ENCODE measurements at places on chromosomes 5 and 9.

GRCh38 chr5:150658699-150659265, 2.3 kb upstream of the MYOZ3 start:
- DNase-seq, result no peak

- DNase-seq, result no peak
These were observed 160.9 kb downstream of the AUH start for GRCh38 chr9:91200692-91201336.

DNA sequence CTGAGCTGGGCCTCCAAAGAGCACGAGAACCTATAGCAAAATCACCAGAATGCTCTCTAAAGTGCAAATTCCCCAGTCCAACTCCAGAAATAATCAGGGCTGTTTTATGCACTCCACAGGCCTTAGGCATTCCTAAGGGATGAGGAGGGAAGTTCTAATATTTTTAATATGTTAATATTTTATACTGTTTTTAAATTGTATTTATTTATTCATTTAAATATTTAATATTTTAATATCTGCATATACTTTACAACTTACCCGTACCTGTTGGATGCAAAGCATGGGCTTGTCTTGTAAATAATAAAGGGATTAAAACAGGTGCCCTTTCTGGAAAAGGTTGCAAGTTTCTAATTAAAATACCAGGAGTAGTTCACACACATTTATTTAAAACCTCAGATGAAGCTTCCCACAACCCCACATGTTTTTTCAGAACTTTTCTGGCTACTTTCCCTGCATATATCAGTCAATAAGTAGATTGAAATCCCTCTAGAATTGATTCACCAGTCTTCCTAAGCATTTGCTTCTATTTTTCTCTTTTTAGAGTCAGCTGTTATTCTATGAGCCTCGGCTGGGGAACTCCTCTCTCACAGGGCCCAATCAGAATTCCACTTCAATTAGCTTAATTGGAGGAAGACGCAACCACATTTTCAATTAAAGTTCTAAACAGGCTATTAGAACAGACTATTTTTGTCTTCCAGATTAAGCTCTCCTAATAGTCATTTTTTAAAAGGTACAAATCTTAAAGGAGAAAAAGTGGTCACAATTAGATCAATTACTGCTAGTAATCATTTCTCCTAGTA, 140.8 kb downstream of the CDH6 start:
- no peak for DNase-seq

- no peak for DNase-seq
These were observed 978 bp upstream of the ADCY2 start for GRCh38 chr5:7394889-7395431.

DNA sequence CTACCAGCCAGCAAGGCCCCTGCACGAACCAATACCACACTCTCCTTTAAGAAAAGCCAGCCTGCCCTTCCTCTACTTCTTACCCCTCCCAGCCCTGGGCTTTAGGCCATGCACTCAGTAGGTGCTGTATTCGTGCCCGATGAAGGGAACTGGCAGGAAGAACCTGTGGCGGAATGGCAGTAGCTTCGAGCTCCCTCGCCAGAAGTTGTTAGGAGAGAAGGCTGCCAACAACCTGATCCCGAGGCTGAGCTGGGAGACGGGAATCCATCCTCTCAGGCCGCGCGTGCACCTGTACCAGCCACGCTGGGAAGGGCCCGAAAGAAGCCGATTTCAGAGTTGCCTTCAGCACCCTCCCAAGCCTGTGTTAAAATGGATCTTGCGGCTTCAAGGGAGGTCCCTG, 45.3 kb upstream of the AKNA start:
- no peak for DNase-seq

- DNase-seq, result no peak
These were observed 75.2 kb upstream of the SLC25A48 start for GRCh38 chr5:135759149-135759784.

GRCh38 chr5:16869821-16870796, 66.0 kb downstream of the MYO10 start:
- no peak for DNase-seq

- no peak for DNase-seq
These were observed 11.2 kb downstream of the ITGA1 start for GRCh38 chr5:52798938-52799337.

GRCh38 chr9:113501129-113501686, 37.7 kb downstream of the RGS3 start:
- no peak for DNase-seq

- DNase-seq, result no peak
These were observed 81.6 kb downstream of the NTNG2 start for GRCh38 chr9:132243156-132244074.

Data from stimulated activated CD4-positive, alpha-beta T cell treated with anti-CD3 and anti-CD28 coated beads, TNF-alpha, amount 100 ng/mL, for 1 hour (primary cell).